ENCODE measurements at places on chromosomes 11 and 22.
A peak's percentile ranks its signal among the peaks of the same experiment; 100 is the strongest.

DNA sequence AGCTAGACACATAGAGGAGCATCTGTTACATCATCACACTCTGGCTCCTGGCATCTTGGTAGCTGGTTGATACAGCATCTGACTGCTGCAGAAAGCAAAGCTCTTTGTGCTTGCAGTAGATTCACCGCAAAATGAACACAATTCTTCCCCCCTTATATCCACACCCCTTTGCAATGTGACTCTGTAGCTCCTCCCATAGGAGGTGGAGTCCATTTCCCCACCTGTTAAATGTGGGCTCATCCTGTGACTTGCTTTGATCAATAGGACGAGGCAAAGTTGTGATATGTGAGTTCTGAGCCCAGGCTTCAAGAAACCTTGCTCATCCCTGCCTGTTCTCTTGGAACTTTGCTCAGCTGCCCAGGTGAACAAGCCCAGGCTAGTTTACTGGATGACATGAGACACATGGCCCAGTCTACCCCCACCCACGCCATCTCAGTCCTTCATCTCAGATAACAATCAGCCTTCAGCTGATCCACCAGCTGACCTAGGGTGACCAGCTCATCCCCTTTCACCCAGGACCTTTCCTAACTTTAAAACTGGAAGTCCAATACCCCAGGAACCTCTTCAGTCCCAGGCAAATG is 272.2 kb downstream of the TENM4 start:
- no peak for DNase-seq

DNA sequence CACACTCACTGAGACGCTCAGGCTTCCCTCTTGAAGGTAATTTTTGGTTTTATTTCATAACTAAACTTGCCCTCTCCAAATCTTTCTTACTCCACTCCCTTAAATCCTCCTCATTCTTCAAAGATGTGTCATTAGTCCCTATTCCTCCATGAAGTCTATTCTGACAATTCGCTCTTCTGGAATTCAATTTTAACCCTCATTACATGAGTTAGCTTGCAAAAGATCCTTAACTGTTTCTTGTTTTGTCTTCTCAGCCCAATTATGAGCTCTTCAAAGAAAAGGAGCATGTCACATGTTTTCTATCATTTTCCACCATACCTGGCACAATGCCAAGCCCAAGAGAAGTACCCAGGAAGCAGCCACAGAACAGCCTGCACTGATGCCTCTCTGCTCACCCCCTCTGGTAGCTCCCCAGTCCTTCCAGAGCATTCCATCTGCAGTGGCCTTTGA is 13.0 kb downstream of the GALNT18 start:
- DNase-seq = peak; percentile 66

GRCh38 chr11:62144641-62145255 is 20.9 kb downstream of the INCENP start:
- DNase-seq = no peak

- DNase-seq = no peak
Observed at GRCh38 chr22:27699383-27700019, 102.1 kb downstream of the MN1 start.

GRCh38 chr11:73223998-73224730 is 6.1 kb downstream of the P2RY2 start:
- DNase-seq = no peak

DNA sequence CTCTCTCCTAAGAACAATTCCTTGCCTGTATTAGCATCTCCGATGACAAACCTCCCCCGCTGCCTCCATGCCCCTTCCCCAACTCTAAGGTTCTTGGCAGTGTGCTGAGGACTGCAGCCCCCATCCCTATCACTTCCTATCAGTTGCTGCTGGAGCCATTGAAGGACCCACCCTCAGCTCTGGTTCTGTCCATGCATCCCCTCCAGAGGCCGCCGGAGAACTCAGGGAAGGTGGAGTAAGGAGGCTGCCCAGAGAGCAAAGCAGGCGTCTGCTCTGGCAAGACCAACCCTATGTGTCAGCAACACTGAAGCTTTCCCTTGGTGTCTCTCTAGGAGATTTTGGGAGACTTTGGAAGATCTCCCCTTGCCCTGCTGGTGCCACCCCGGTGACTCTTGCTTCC is 1139.5 kb downstream of the TBC1D22A start:
- DNase-seq = no peak

GRCh38 chr11:95318498-95318897 is 87.5 kb upstream of the SESN3 start:
- no peak for DNase-seq

- peak; percentile 23 for DNase-seq
Observed at GRCh38 chr22:23888615-23889401, 5.4 kb upstream of the MIF start.

- peak; percentile 86 for DNase-seq
Observed at GRCh38 chr22:27476729-27477128, 324.8 kb downstream of the MN1 start.

- no peak for DNase-seq
Observed at GRCh38 chr11:130278151-130278550, 36.6 kb downstream of the ZBTB44 start.

- DNase-seq = no peak
Observed at GRCh38 chr22:49659281-49659923, 168.3 kb downstream of the BRD1 start.

- DNase-seq = no peak
Observed at GRCh38 chr11:70522593-70523311, 124.4 kb downstream of the CTTN start.

- DNase-seq = no peak
Observed at GRCh38 chr11:1048375-1049070, 12.0 kb upstream of the MUC6 start.

GRCh38 chr22:23893121-23893944 is 850 bp upstream of the MIF start:
- no peak for DNase-seq

- no peak for DNase-seq
Observed at GRCh38 chr11:3130269-3131071, 34.6 kb downstream of the OSBPL5 start.

DNA sequence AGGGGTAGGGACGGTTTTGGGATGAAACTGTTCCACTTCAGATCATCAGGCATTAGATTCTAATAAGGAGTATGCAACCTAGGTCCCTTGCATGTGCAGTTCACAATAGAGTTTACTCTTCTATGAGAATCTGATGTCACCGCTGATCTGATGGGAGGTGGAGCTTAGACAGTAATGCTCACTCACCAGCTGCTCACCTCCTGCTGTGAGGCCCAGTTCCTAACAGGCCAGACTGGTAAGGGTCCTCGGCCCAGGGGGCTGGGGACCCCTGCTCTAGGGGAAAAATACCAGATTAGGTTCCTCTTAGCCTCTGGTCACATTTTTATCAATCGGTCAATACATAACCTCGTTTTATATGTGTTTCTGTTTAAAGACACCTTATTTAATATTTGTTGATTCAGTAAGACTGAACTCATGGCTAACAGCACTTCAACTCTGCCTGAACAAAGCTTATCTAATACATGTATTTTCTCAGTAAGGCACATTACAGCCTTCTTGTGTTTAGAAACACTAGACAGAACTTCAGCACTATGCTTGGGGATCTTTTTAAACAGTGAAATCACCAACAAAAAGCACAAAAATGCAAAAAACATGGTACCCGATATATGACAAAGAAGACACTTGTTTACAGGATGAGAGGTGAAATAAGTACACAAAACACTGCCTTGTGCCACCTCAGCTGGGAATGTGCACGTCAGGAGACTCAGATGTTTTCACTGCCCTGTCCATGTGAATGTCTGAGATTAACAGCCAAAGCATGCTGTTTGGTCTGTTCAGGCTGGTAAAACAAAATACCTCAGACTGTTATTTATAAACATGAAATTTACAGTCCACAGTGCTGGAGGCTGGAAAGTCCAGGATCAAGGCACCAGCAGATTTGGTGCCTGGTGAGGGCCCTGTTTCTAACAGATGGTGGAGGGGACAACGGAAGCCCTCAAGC is 107.5 kb downstream of the USP35 start:
- DNase-seq = no peak

DNA sequence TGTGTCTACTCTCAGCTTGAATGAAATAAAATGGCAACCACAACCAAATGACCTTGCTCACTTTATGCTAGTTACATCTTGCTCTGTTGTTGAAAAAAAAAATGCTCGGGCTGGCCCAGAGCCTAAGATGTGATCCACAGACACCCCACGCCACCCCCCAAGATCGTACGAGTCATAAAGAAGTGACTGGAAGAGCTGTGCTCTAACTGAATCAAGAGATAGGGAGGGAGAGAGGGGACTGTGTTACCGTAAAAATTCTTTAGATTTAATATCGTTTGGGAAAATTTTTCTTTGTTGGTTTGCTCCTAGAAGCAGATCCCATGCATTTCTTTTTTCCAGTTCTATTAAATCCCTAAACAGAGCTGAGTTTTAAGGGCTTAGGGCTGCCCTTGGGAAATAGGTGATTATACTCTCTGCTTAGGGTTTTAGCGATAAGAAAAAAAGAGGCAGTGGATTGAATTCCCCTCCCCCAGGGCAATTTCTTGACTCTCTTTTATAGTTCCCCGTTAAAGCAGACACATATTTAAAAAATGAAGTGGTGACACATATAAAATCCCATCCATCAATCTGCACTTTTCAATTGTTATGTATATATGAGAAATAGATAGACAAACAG is 14.5 kb downstream of the MAML2 start:
- peak; percentile 86 for DNase-seq

- DNase-seq = no peak
Observed at GRCh38 chr11:91170711-91171110, 947.9 kb upstream of the CHORDC1 start.

DNA sequence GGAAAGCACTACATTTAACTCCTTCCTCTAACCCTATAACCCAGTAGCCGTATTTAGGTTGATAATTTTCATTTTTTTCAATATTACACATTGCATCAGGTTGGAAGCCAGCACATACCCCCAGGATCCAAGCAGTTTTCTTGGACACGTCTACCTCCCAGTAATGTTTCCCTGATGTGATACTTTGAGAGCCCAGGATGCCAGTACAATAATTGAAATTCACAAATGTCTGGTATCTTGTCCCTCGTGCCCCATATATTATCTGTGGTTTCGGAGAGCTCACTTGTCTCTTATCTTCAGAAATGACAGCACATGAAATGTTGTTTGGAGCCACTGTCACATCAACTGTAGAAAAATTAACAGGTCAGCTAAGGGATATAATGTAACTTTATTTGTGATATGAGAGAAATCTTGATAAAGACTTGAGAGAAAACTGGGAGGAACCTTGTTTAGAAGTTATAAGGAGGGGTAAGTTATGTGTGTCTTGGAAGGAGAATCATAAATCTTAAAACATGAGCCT is 19.8 kb downstream of the TRIM5 start:
- DNase-seq = no peak

- DNase-seq = no peak
Observed at GRCh38 chr11:48106166-48106565, 110.4 kb upstream of the OR4B1 start.

GRCh38 chr11:121465709-121466062 is 12.9 kb upstream of the SORL1-AS1 start:
- DNase-seq = no peak

DNA sequence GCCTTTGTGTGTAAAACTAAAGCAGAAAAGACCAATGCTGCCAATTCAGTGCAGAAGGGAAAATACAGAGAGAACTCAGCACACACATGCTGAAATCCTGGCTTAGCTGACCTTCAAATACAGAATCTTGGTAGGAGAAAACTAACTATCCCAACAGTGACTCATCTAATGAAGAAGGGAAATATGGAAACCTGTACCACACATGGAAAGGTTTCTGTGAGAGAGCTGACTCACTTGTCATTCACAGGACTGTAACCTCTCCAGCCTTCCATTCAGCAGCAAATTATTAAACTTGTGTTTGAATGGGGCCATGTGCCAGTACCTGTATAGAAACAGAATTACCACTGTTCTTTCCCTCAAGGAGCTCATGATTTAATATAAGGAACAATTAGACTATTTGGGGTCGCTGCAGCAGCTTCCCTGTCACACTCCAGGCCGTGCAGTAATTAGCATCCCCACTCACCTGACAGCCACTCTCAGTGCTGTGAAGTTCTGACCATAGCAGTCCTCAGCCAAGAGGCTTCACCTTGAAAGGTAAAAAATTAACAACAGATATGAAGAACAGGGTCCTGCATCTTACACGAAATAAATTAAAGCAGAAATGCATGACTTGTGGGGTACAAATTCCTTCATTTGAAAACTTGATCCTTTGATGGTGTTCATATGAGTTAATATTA is 53.9 kb downstream of the MSANTD4 start:
- DNase-seq = peak; percentile 44

DNA sequence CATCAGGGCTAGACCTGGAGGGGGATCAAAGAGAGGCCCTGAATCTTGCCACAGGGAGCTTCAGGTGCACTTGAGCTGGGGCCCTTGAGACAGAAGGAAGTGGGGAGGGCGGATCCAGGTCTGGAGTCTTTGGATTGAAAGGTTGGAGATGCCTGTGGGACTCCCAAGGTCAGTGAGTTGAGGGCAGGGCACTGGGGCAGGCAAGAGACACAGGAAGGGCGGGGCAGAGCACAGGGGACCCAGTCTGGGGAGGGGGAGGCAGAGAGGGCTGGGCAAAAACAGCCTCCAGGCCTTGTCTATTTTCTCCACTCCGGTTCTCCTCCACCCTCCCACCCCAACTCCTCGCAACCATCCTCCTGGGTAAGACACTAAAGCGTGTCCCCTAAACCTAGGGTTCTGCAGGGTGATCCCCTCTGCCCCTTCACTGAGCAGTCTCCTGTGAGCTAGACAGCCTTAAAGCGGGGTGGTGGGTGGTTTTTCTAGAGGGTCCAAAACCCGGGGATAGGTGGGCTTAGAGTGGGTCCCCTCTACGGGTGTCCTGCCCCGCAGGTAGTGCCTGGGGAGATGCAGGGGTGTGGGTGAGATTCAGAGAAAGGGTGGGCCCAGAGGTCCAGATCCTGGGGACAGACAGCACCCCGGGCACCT is 38.6 kb upstream of the CELSR1 start:
- DNase-seq = no peak

DNA sequence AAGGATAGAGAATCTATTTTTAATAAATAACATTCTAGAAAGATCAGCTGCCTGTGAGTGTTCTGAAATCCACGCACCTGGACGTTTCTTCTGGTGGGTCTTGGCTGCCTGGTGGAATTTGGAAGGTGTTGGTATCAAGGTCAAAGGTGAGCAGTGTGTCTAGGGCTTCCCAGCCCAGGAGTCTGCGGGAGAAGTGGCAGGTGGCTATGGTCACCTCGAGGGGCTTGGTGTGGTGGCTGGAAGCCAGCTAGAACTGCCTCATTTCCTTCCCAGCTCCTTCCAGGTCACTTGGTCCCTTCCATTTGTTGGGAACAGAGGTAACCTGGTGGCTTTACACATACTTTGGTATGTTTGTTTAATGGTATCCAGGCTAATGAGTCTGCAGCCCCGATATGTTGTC is 41.4 kb downstream of the NAT10 start:
- no peak for DNase-seq

- peak; percentile 64 for DNase-seq
Observed at GRCh38 chr11:112174789-112175598, at the start of gene BCO2. TSS of gene BCO2 (plus strand) at chr11:112175512. CDS start at chr11:112175602, 90 bp downstream.
